ENCODE measurements at places on chromosomes 1 and 21. TPM values are rescaled to one million over a fixed set of nuclear protein-coding genes. Genes with fewer than 3 reads are reported as not detected.
A peak's percentile ranks its signal among the peaks of the same experiment; 100 is the strongest.

ASTN1 gene
- not detected for total RNA-seq

OR2T29 gene
- not detected for total RNA-seq

SPATA46 gene
- not detected for total RNA-seq

OR10J1 gene
- not detected for total RNA-seq

CDA gene
- total RNA-seq = 7.9 TPM

ACTL8 gene
- not detected for total RNA-seq

PCP4 gene
- not detected for total RNA-seq

NPL gene
- 1.4 TPM for total RNA-seq

AGT gene
- 0.13 TPM for total RNA-seq

FCRL6 gene
- total RNA-seq = not detected

NFASC gene
- 5.5 TPM for total RNA-seq

DNAI4 gene
- 3.9 TPM for total RNA-seq

BTG2 gene
- 12.6 TPM for total RNA-seq

C1orf52 gene
- 27.3 TPM for total RNA-seq

SLC45A3 gene
- 1.6 TPM for total RNA-seq

S100A2 gene
- 12.9 TPM for total RNA-seq

DNA sequence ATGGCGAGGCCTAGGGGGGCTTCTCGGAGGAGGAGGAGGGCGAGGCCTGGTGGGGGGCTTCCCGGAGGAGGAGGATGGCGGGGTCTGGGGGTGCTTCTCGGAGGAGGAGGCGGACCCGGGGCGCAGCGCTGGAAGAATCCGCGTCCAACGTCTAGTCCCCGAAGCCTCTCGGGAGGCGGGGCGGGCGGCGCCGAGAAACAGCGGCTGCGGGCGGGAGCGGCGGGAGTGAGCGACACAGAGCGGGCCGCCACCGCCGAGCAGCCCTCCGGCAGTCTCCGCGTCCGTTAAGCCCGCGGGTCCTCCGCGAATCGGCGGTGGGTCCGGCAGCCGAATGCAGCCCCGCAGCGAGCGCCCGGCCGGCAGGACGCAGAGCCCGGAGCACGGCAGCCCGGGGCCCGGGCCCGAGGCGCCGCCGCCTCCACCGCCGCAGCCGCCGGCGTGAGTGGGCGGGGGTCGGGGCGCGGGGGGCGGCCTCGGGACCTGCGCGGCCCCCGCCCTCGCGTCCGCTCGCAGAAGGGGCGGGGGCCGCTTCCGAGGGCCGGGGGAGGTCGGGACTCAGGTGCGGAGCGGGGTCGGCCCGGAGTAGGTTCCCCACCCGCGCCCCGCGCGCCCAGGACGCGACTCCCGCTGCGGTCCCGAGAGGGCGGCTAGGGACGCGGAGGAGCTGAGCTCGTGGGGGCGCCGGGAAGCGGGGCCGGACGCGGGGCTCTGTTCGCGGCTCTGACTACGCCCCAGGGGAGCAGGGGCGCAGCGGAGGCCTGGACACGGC is at the start of gene KLHL17:
KLHL17 (plus strand) TSS at position 222 of the 769 bp plus-strand sequence; CDS start at position 332, 110 bp downstream.
- peak; percentile 55 for DNase-seq

DNA sequence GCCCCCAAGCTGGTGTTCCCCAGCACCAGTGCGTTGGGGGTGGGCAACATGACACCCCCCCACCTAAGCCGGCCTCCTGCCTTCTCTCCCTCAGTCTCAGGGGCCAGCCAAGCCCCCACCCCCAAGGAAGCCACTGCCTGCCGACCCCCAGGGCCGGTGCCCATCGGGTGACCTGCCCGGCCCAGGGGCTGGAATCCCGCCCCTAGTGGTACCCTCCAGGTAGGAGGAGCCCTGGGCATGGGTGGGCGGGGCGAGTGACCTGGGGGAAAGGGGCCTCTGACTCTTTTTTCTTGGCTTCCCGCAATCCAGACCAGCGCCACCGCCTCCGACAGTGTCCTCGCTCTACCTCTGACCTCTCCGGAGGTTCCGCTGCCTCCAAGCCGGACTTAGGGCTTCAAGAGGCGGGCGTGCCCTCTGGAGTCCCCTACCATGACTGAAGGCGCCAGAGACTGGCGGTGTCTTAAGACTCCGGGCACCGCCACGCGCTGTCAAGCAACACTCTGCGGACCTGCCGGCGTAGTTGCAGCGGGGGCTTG is 1.3 kb upstream of the EFNA4 start:
- DNase-seq = no peak

GRCh38 chr1:97796711-97797110 is 124.1 kb downstream of the DPYD start:
- DNase-seq = no peak

GRCh38 chr1:169155675-169156074 is 49.2 kb downstream of the ATP1B1 start:
- DNase-seq = no peak

DNA sequence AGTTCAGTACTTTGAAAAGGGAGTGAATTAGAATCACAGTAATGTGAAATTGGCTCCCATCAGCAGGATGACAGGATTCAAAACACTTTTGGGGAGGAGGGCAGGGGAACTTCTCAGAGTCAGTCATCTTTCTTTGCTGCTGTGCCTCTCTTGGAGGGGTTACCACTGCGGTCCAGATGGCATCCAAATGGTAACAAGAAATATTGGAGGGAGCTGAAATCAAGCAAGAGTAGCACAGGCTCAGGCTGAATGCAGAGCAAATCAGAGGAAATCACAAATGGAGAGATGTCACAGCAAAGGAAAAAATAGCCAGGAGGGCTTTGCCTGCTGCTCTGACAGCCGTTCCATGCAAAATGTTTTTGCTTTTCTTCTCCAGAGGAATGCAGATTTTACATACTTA is 75.0 kb upstream of the C8B start:
- no peak for DNase-seq

- DNase-seq = no peak
Measured at GRCh38 chr1:21652101-21652936, 16.8 kb downstream of the RAP1GAP start.

GRCh38 chr21:37210799-37211198 is 56.3 kb downstream of the VPS26C start:
- DNase-seq = no peak

- DNase-seq = no peak
Measured at GRCh38 chr1:16484931-16485330, 29.2 kb downstream of the RNU1-1 start.

- no peak for DNase-seq
Measured at GRCh38 chr1:234527346-234527745, 48.4 kb upstream of the TARBP1 start.

DNA sequence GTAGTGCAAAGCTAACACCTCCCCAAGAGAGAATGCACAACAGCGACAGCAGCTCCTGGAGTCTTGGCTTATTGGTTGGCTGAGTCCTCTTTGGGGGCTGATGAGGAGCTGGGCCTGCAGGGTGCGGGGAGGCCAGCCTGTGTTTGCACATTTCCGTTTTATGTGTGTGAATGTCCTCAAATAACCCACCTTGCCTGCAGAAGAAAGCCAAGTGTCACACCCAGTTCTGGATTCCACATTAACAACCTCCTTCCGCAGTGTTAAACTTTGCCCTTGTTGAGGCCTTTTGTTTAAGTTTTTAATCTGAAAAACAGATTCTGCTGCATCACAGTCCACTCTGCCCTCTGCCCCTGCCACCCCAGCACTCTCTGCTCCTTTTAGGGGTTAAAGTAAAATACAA is 274.5 kb downstream of the TM2D1 start:
- no peak for DNase-seq

GRCh38 chr1:203402629-203403337 is 51.9 kb upstream of the FMOD start:
- peak; percentile 77 for DNase-seq

DNA sequence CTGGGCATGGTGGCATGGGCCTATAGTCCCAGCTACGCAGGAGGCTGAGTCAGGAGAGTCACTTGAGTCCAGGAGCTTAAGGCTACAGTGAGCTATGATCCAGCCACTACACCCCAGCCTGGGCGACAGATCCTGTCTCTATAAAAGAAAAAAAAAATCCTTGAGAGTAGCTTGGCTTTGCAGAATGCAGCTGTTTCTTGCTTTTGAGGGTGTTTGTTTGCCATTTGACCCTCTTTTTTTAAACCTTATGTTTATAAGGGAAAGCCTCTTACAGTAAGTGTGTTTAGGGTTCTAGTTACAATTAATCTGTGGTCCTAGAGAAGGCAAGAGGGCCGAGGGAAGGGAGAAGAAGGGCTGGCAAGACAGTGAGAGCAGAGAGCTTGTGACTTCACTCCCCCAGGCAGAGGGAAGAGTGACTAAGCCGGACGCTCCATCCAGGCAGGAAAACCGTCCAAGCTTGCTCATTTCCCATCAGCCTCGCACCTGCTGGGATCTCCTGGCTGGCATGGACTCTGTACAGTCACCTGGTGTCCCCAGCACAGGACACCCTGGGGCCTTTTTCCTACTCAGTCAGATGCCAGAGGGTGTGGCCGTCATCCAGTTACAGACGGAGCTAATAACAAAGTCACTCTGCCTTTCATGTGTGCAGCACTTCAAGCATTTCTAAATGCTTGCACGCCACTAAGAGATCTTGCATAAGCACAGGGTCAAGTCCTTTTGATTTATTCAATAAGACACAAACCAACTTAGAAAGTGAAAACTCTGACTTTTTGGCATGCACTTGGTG is 55.5 kb upstream of the PSEN2 start:
- DNase-seq = peak; percentile 69

- DNase-seq = no peak
Measured at GRCh38 chr1:30008998-30009657, 714.3 kb downstream of the MATN1 start.

- DNase-seq = no peak
Measured at GRCh38 chr1:75198163-75198562, 64.0 kb downstream of the LHX8 start.

DNA sequence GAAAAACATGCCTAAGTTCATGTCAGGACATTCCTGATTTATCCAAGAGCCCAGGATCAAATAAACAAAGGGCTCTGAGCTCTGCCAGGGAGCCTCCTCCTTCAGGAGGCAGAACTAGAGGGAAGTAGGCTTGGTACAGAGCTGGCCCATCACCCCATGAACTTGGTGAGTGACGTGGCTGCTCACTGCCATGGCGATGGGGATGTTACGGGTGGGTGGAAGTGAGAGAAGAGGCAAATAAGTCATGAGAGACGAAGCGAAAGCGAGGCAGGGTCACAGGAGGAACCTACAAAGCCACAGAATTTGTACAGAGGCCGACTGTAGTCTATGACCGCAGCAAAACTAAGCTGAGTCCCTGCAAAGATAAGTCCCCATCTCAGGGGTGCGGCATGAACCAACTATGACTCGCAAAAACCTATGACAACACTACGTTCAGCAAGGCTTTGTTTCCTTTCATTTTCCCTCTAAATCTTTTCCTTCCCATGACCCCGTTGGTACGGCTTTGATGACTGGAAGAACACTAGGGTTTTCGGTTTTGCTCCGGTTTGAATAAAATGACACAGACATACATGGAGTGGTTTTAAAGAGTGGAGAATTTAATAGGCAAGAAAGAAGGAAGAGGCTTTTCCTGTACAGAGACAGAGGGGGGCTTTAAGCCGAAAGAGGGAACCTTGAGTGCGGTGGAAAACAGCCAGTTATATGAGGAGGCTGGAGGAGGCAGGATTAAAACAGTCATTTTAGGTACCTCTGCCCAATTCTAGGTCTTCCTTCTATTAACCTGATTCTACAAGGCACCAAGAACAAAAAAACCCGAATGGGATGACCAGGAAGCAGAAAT is 74.1 kb downstream of the CD46 start:
- DNase-seq = peak; percentile 83

DNA sequence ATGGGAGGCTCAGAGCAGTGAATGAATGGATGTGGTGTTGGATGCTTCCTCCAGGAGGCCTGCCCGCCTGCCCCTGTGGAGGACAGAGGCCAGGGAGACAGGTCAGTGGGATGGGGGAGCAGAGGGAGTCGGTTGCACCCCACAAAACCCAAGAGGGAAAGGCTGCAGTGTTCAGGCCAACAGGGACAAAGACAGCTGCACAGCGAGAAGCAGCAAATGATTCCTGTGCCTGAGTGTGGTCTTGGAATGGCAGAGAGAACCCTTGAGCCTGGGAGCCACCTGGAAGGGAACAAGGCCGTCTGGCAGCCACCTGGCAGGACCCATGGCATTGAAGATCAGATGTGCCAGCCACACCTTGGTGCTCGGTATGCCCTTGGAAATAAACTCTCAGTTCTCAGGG is 8.1 kb downstream of the TFF3 start:
- DNase-seq = no peak

DNA sequence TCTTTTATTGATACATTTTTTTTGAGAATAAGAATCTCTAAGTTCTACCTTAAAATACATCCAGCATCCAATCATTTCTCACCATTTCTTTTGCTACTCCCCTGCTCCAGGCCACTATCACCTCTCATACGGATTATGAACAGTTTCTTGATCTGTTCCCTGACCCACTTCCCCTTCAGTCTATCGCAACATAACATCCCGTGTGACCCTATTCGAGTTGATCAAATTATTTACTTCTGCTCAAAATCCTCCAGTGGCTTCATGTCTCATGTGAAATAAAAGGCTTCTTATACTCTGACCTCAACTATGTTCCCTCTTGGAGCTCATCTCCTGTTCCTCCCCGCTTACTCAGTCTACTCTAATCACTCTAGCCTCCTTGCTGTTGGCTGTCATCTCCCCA is 5.2 kb downstream of the ALG14 start:
- no peak for DNase-seq

GRCh38 chr1:193237381-193237978 is 51.1 kb upstream of the B3GALT2 start:
- no peak for DNase-seq

GRCh38 chr1:214135886-214136285 is 145.1 kb upstream of the SMYD2 start:
- DNase-seq = no peak

DNA sequence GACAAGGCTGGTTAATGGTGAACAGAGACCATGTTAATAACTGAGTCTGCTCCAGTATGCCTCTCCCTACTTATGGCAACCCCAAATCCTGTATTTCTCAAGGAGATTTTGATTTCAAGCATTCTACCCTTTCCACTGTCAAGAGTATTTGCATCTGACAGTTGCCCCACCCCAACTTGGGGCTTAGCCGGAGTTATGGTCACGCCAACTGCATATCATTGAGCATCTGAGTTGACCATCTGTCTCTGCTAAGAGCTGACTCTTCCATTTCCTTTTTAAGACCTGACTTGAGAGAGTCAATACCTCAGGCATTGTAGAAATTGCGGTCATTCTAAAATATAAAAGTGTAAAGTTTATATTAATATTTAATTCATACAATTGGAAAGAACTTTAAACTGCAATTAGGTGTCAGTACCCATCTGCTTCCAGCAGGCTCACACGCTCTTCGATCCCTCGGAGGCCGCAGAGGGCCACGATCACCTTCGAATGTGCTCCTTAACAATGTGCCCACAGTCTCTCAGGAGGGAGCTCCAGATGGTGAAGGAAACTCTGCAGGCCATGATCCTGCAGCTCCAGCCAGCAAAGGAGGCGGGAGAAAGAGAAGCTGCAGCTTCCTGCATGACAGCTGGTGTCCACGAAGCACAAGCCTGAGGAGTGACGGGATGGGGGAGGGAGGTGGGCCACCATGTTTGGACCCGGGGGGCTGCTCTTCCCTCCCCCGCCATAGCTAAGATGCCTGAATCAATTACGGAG is 409.8 kb downstream of the DISC1 start:
- DNase-seq = no peak

DNA sequence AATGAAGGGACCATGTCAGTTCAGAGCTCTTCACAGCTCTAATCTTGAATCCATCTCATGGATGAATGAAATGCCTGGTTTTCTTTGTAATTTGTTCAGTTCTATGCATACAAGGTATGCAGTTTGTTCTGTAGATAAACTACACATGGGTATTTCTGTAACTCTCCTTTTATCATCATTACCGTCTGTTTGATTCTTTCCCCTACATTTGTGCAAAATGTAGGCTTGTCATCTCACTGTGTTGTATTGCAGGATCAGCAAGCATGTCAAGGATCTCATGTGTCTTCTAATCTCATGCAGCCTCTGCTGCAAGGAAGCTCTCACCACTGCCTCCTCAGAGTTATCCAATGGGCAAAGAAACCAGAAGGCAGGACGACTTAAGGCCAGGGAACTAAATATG is 79.3 kb downstream of the OLFML2B start:
- no peak for DNase-seq
